ENCODE measurements at places on chromosomes 4 and X.
A peak's percentile ranks its signal among the peaks of the same experiment; 100 is the strongest.

GRCh38 chr4:88807499-88807898, 109.9 kb upstream of the NAP1L5 start:
- DNase-seq: no peak

GRCh38 chr4:143405075-143405730, 68.5 kb downstream of the GAB1 start:
- DNase-seq: no peak

GRCh38 chr4:139734201-139734874, 68.7 kb downstream of the MGST2 start:
- no peak for DNase-seq

DNA sequence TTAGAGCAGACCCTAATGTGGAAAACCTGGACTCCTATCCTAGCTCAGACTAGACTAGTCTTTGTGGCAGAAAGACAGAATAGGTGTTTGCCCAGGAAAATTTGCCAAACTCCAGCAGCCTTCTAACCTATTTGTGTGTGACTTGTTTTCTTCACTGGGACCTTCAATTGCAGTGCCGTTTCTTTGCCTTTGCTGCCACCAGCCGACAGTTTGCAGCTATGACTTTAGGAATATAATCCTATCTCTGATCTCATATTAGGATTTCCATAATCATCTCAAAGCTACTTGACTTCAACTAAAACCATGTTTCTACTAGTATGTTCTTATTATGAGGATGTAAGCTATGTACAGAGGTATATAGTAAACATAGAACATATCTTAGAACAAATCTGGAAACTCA, 60.2 kb upstream of the PGAM4 start:
- no peak for DNase-seq

DNA sequence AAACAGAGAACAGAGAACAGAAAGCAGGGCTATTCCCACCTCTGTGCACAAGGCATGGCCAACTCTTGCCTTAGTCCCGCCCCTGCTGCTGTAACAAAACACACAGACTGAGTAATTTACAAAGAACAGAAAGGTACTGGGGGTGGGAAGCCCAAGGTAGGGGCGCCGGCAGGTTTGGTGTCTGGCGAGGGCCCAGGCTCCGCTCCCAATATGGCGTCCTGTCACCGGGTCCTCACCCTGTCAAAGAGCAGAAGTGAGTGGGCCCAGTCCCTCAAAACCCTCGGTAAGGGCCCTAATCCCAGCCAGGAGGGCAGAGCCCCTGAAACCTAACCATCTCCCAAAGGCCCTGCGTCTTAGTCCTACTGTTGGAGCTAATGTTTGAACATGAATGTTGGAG, 71.0 kb downstream of the FAM53A start:
- no peak for DNase-seq

DNA sequence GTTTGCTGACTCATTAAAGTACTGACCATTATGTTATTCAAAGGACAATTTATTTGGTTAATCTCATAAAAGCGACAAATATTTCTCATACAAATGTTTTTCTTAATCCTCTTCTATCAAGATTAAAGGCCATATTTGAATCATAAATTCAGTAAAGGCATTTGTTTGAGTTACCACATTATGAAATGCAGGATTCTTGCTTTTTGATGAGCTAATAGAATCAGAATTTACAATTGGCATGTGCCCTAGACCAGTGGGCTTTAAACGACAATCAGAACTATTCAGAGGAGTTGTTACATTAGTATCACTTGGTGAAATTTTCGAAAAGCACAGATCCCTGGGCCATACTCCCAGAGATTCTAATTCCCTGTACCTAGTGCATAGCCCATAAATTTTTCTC, 55.3 kb downstream of the KLHL4 start:
- no peak for DNase-seq

DNA sequence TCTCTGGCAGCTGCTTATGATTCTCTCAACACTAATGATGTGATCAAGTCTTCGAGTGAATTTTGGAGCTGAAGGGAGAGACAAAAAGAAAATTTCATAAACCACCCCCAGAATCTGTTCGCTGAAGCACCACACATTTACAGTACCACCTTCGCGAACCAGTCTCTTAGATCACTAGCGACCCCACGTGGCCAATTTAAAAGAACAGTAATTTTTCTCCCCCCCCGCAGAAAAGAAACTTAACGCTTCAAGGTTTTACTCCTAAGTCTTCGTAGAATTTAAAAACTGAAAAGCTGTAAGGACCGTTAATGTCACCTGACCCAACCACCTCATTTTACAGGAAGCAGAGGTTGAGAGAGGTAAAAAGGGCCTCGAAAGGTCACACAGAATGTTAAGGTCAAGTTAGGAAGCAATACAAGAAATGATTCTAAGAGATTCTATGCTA, 187.5 kb downstream of the QDPR start:
- peak; percentile 6 for DNase-seq
